SK-N-MC (cell line): ENCODE measurements at places on chromosomes 16 and 17.

DNA sequence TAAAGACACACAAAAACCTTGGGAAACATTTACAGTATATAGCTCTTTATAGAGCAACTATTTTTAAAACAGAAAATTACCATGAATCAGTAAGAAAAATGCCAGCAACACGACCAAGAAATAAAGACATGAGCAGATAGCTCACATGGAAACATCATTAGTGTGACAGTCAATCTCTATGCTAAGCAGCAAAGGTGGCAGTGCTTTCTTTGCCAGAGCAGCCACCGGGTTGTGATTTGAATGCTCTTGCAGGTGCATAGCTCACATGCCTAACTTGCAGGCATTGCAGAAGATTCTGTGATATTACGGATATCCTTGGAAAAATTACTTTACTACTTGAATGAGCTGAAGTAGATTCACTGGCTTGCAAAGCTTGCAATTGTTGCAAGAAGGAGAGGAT lies 652.9 kb upstream of the C16orf82 start:
- DNase-seq, result no peak

- peak; percentile 52 for DNase-seq
Observed at GRCh38 chr17:4948166-4948930, at the start of gene PFN1. Gene PFN1 (minus strand): TSS chr17:4948530. CDS start chr17:4948394, 136 bp downstream.

- no peak for DNase-seq
Observed at GRCh38 chr17:73546114-73546513, 98.1 kb downstream of the SDK2 start.

DNA sequence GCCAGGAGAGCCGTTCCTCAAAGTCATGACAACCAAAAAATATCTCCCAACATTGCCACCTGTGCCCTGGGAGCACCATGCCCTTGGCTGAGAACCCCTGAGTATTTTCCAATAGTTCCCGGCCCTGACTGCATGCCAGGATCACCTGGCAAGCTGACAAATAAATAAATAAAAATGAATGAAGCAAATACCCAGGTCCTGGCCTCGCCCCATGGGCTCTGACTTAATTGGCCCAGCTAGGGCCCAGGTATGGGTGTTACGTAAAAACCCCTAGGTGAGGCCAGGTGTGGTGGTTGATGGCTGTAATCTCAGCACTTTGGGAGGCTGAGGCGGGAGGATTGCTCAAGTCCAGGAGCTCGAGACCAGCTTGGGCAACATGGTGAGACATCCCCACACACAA lies 2.7 kb upstream of the C16orf74 start:
- no peak for DNase-seq

GRCh38 chr17:801660-802059 lies 19.5 kb downstream of the MRM3 start:
- DNase-seq, result no peak

DNA sequence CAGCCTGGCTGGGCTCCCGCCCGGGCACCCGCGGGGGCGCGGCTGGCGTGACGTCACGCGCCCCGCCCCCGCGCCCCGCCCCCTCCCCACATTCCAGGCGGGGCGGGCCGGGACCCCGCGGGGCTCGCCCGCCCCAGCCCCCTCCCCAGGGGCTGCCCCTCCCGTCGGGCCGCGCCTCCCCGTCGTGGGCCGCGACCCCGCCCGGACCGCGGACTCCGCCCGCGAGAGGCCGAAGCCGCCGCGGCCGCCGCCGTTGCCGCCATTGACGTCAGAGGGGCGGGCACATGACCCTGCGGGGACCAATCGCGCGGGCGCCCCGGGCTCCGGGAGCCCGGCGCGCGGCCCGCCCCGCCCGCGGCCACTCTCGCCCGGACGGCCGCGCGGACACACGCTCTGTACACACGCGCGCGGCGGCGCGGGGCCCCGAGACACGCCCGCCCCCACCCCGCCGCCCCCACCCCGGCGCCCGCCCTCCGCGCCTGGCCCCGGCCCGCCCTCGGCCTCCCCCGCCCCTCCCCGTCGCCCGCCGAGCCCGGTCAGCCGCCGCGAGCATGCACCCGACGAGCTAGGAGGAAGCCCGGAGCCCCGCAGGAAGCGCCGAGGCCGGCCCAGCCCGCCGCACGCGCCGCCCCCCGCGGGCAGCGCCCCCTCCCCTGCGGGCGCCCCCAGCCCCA lies at the start of gene CMIP:
Gene CMIP (plus strand): TSS at position 361 of the 674 bp plus-strand sequence.
- DNase-seq, result no peak

DNA sequence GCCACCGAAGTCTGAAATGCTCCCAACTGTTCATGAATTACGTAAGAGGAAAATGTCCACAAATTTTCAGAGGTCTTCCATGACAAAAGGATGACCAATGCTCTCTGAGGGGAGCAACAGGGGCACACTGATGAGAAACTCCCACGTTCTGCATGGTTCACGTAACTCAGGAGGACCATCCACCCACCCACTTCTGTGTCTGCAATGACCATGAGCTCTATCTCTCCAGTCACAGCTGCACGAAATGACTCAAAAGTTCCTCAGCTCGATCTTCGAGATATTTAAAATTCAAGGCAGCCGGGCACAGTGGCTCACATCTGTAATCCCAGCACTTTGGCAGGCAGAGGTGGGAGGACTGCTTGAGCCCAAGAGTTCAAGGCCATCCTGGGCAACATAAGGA lies 15.8 kb downstream of the WDR45B start:
- DNase-seq, result no peak

- no peak for DNase-seq
Observed at GRCh38 chr17:50902372-50903353, 36.5 kb upstream of the TOB1 start.

GRCh38 chr17:81043725-81044427 lies 8.9 kb downstream of the BAIAP2 start:
- no peak for DNase-seq
